ENCODE measurements at places on chromosomes 16 and 17.
A peak's percentile ranks its signal among the peaks of the same experiment; 100 is the strongest.

DNA sequence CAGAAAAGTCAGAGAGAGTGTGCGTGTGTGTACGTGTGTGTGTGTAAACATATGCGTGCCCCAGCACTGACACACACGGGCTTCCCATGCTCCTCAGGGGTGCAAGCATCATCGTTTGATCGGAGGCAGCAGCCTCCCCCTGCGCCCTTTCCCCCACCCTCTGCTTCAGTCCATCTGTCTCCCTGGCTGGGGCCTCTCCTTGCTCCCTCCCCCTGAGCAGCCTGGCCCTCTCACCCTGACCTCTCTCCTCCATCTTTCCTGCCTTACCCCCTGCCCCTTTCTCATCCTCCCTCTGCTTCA, 4.4 kb downstream of the STX1B start:
- DNase-seq: no peak

- DNase-seq: no peak
Observed at GRCh38 chr16:86530251-86531190, 20.2 kb downstream of the FOXF1 start.

- peak; percentile 55 for DNase-seq
Observed at GRCh38 chr17:75152922-75153779, 1.2 kb downstream of the JPT1 start.

DNA sequence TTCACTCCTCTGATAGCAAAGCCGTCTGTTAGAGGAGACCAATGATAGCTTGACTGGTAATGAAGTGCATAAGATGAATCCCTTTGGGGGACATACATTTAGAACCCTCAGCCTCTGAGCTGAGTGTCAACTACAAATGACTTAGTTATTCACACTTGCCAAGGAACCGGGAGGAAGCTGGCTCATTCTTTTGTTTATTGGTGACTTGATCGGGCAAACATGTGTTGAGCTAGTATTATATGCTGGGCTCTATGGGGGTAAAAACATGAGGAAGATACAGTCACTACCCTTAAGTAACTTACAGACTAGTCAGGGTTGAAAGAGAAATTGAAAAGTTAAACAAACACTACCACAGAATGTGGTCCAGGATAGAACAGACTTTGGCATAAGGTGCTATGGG, 3.0 kb downstream of the CCL16 start:
- DNase-seq: no peak

DNA sequence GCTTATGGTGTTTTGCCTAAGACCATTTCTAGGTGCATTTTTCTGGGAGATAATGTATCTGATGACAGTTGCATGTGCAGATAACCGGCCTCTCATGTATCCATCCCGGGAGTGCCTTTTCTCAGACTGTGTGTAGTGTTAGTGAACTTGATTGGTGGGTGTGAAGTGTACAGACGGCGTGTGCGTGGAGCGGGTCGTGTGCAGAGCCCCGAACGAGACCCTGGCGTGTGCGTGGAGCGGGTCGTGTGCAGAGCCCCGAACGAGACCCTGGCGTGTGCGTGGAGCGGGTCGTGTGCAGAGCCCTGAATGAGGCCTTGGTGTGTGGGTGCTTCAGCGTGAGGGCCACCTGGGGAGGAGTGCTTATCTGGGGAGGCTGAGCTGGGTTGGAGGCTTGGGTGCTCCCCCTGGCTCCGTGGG, 28.9 kb upstream of the ZNF750 start:
- no peak for DNase-seq

GRCh38 chr16:73415286-73415685, 367.4 kb upstream of the ZFHX3 start:
- no peak for DNase-seq

GRCh38 chr17:75689441-75689873, 22.3 kb downstream of the SAP30BP start:
- DNase-seq: no peak

DNA sequence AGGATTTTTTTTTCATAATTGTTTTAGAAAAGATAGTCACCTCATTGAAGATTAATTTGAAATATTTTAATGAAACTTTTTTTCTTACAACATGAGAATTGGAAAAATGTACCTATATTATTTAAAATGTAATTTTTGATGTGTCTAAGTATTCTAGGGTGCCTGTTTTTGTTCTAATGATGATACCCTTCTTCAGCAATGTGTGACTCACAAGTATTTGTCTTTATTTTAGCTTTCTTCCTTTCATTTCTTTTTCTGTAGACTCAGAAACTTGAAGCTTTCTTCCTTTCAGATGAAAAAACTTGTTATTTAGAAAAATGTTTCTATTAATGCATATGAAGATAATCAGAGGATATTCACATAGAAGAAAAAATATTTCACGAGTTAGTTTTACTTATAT, 231.8 kb downstream of the BCAS3 start:
- DNase-seq: no peak

- no peak for DNase-seq
Observed at GRCh38 chr16:23025692-23026307, 123.5 kb downstream of the USP31 start.

DNA sequence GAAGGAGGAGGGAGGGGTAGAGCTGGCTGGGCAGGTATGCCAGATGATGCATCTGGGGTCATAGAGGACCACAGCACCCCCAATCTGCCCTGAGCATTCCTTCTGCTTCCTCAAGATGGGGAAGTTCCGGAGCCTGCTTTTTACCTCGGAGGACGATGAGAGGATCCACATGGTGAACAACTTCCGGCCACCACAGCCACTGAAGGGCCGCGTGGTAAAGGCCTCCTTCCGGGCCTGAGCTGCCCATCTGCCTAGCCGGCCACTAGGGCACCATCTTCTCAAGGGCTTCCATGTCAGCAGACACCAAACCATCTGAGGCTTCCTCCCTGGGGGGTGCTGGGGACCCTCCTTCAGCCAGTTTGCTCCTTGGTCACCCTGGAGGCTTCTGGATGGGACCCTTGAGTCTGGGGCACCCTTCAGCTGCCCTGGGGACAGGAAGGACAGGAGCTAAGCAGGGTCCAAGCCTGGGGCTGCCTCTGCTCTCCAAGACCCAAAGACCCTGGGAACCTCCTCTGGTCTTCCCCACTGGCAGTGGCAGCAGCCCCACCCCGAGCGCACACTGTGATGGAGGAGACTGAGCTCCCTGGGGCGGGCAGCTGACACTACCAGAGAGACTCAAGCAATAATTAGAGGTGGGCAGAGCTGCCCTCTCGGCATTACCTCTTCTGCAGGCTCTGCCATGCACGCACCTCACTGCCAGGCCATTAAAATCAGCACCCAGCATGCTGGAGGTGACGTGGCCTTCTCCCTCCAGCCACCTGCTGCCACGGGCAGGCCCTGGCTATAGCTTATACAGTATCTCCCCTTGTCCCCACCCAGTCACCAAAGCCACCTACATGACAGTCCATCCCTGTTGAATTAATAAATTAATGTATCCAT, 9.3 kb downstream of the CA7 start:
- no peak for DNase-seq

- peak; percentile 85 for DNase-seq
Observed at GRCh38 chr16:57519796-57520360, 16.5 kb downstream of the CCDC102A start.

GRCh38 chr16:69166221-69166833, 20.6 kb upstream of the SNTB2 start:
- DNase-seq: no peak

DNA sequence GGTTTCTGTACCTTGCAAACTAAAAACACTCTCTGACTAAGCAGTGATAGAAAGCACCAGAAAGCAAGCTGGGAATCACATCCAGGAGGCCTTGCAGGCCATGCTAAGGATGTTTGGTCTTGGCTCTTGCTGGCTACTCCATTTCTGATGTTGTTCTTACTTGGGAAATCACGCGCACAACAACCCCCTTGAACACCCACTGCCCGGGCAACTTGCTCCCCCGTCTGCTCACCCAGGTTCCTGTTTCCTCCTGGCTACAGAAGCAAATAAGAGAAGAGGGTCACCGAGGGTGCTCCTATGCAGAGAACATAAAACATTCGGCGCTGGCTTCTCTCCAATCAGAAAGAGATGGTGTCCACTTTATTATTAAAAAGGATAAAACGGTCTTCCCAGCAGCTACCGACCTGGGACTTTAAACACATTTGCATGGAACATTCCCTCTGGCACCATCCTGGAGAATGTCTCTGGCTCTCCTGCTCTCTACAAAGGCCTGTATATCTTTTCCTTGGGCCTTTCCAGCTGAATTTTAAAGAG, 271.2 kb upstream of the RPL38 start:
- no peak for DNase-seq

- no peak for DNase-seq
Observed at GRCh38 chr16:51359141-51359955, 208.3 kb upstream of the SALL1 start.

DNA sequence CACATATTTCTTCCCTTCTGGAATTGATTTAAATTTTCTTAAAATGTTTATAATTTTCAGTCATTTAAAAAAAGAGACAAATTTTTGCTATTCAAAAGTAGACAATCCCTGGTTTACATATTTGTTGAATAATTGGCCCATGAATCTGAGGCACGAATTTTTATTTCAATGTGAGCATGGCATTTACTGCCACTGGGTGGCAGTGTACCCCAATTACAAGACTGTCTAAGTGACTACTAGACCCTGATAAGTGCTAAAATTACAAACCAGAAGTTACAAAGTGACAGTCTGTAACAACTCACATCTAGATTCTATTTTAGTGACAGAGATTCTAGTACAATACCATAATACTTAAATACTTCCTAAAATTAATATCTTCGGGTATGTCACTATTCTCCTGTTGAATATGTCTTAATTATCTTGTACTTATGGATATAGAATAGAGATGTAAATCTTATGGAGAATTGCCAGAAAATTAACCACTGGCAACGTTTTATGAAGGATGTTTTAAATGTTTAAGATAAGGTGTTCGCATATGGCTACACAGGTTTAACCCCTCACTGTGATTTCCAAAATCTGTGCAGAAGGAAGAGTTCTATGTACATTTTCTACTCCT, 235.8 kb downstream of the MAP2K4 start:
- peak; percentile 39 for DNase-seq

GRCh38 chr17:9943343-9943742, 38.3 kb upstream of the RCVRN start:
- DNase-seq: no peak

DNA sequence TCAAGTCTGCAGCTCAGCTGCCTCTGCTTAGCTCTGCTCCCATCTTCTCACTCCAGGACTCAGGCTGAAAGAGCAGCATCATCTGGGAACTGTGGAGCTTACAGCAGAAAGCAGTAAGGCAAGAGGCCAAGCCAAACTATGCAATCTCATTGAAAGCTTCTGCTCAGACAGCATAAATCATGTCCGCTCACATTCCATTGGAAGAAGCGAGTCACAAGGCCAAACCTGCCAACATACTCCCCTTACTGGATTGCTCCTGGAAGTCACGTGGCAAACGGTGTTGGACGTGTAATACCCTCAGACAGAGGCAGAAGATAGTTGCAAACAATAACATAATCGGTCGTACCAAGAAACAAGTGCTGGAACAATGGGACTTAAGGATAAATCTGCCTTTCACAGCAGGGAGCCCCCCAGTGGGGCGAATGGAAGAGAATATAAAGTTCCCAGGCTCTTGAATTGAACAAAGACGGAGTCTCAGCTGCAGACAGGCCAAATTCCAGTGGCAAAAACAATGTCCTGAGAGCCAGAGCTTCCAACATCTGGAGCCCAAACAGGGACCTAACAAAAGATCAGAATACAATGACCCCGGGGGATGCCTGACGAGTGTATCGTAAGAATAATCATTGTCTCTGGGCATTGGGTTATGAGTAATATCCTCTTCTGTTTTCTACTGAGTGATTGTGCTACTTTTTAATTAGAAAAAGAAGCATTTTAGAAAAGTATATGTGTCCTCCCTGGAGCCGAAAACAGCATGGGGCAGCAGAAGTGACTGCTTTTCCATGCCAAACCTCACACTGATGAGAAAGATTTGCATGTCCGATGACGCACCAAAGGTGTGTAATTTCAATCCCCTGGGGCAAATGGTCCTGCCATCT, 68.4 kb downstream of the CMC2 start:
- peak; percentile 58 for DNase-seq

DNA sequence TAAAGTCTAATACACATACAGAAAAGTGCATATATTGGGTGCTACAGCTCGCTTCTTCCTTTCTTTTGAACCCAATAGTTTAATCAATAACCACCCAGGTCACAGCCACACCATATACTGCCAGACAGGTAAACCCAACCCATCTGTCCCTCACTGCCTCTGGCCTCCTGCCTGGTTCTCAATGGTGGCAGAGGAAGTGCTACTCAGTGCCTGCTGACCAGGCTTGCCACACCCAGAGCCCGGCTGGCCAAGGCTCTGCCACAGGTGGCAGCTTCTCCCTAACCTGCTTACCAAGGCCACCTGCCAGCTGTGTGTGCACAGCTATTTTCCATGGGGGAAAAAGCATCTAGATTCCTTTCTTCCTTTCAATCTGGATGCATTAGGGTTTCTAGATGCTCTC, 584 bp downstream of the PMP22 start:
- no peak for DNase-seq

DNA sequence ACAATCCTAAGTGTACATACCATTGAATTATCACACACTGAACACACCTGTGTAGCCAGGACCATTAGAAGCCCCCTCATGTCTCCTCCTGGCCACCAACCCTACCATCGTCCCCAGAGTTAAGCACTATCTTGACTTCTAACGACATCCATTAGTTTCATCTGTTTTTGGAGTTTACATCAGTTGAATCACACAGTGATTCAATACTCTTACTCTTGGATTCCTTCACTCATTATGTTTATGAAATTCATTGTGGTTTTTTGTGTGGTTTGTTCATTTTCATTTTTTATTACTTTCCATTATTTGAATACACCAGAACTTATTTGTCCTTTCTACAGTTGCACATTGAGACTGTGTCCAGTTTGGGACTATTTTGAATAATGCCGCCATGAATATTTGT, 13.6 kb downstream of the DRC7 start:
- no peak for DNase-seq

Data from tibial artery (tissue), 4 donors.